Activated CD4-positive, CD25-positive, alpha-beta regulatory T cell treated with anti-CD3 and anti-CD28 coated beads, Interleukin-2, amount 50 U/mL, for 24 hours (primary cell): ENCODE measurements at places on chromosomes 11 and 22.

DNA sequence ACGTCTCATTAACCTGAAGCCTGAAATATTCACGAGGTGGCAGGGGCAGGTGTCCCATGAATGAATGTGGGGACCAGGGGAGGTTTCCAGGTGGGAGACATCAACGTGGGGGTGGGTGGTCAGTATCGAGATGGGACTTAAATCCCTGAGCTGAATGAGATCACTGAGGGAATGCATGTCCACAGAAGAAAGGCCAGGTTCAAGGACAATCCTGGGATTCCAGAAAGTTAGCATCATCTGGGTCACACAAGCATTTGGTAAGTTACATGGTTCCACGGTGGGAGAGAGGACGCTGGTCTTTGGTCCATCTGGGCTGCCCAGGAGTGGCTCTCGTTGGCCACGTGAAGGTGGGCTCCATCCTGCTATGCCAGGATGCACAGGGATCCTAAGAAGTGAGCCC, 22.7 kb upstream of the CCND1 start:
- ATAC-seq = no peak

DNA sequence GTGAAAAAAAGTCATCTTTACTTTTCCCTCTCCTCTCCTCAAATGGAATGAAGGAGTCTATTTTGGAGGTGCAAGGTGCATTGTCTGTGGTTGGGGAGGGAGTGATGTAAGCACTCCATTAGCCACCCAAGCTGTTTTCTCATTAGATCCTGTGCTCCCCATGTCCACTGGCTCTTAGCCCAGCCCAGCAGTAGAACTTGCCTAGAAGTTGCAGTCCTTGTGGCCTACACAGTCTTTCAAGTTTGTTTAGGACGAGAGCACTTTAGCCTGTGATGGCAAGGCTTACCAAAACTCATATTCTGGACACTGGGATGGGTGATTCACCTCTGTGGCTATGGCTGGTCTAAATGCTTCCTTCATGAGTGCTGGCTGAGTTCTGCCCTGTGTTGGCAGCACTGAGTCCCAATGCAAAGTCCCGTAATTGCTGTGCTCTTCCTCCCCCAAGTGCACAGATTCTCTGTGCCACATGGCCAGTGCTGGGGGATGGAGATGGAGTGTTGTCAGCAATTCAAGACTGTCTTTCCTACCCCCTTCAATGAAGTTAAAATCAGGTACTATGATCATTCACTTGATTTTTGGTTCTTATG, 15.8 kb downstream of the SLC22A25 start:
- ATAC-seq = no peak

- ATAC-seq = peak; percentile 87
Measured at GRCh38 chr11:121437018-121437685, 15.0 kb upstream of the SORL1 start.

DNA sequence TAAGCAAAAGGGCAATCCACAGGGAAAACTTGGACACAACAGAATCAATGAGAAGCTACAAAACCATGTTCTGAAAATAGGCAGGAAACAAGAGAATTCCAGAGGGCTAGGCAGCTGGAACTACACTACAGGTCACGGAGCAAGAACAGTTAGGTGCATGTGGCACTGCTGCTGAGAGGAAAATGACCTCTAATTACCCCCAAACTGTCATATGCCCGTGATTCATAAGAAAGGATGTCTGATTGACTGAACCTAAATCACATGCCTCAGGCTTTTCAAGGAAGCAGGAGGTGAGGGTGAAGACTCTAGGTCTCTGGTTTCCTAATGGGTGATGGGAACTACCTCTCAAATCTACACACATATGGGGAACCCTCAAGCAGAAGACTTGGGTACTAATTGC, 17.9 kb upstream of the RRAS2 start:
- no peak for ATAC-seq
